ENCODE measurements at places on chromosomes 1 and 21.

DNA sequence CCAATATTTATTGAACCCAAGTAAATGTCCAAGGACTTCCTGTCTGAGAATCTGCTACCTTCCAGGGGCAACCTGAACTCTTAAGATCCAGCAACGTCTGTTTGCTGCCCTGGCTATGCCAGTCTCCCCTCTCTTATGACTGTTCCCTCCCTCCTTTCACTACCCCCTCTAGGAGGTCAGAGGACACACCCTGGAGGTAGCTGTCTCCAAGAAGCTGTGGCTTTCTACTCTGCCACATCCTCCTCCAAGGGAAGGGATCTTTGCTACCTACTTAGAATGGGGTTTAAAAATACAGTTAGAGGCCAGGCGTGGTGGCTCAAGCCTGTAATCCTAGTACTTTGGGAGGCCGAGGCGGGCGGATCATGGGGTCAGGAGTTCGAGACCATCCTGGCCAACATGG, 3.6 kb upstream of the SMPDL3B start:
- no peak for DNase-seq
- no peaks in the 10 kb centered on the region for H3K4me1 ChIP-seq
- no peak overlapping the region for H3K27ac ChIP-seq
- no peaks in the 10 kb centered on the region for H3K36me3 ChIP-seq

DNA sequence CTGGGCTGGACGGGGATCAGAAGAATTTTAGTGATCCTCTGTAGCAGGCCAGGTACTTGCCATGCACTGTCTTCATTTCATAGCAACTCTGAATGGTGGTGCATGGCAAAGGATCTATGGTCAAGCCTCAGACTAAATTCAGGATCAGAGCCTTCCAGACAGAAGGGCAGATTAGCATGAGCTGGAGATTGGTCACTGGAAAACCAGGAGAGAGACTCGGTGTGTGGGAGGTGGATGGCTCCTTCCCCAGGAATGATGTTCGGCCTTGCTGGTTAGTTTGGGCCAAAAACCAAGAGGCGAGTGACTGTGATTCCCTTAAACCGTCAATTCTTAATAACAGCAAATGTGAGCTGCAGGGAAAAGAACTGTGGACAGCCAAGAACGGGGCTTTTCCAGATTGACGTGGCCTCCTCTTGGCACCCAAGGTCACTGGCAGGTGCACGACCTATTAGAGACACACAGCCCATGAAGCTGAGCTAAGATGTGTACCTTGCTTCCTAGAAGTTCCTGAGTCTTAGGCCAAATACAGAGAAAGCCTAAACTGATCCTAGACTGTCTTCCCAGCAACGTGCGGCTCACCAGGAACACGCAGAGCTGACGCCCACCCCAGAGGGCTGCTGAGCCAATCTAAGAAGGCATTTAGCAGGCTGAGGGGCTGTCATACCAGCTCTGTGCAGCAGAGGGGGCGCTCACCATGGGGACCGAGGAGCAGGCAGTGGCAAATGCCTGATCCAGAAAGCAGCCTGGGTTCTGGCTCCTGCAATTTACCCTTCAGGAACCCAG, 18.5 kb downstream of the ALDH4A1 start:
- no peak overlapping the region for H3K4me3 ChIP-seq
- no peaks in the 10 kb centered on the region for H3K4me1 ChIP-seq
- H3K27ac ChIP-seq = no peak overlapping the region
- no peaks in the 10 kb centered on the region for H3K27me3 ChIP-seq
- H3K36me3 ChIP-seq = peaks cover 8% of the 10 kb centered on the region

DNA sequence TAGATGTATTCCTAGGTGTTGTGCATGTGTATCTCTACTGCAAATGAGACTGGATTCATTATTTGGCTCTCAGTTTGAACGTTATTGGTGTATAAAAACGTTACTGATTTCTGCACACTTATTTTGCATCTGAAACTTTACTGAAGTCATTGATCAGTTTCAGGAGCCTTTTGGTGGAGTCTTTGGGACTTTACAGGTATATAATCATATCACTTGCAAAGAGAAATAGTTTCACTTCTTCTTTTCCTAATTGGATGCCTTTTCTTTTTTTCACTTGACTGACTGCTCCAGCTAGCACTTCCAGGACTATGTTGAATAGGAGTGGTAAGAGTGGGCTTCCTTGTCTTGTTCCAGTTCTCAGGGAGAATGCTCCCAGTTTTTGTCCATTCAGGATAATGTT, 252.2 kb downstream of the SMYD3 start:
- no peaks in the 10 kb centered on the region for H3K4me1 ChIP-seq
- H3K4me3 ChIP-seq = no peak overlapping the region
- H3K27ac ChIP-seq = no peak overlapping the region
- no peaks in the 10 kb centered on the region for H3K36me3 ChIP-seq
- DNase-seq = no peak

- H3K27ac ChIP-seq = no peak overlapping the region
- H3K36me3 ChIP-seq = no peaks in the 10 kb centered on the region
- no peak overlapping the region for H3K4me3 ChIP-seq
- no peak for DNase-seq
- no peaks in the 10 kb centered on the region for H3K27me3 ChIP-seq
These were observed 114.1 kb downstream of the SIM2 start for GRCh38 chr21:36813052-36813451.

DNA sequence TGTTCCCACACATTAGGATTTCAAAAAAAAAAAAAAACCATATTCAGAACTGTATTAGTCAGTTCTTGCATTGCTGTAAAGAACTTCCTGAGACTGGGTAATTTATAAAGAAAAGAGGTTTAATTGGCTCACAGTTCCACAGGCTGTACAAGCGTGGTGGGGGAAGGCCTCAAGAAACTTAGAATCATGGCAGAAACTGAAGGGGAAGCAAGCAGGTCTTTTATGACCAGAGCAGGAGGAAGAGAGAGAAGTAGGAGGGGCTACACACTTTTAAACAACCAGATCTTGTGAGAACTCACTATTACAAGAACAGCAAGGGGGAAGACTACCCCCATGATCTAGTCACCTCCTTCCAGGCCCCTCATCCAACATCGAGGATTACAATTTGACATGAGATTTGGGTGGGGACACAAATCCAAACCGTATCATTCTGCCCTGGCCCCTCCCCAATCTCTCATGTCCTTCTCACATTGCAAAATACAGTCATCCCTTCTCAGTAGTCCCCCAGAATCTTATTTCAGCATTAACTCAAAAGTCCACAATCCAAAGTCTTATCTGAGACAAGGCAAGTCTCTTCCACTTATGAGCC, 51.8 kb downstream of the POU2F1 start:
- DNase-seq = no peak
- H3K27ac ChIP-seq = no peak overlapping the region

DNA sequence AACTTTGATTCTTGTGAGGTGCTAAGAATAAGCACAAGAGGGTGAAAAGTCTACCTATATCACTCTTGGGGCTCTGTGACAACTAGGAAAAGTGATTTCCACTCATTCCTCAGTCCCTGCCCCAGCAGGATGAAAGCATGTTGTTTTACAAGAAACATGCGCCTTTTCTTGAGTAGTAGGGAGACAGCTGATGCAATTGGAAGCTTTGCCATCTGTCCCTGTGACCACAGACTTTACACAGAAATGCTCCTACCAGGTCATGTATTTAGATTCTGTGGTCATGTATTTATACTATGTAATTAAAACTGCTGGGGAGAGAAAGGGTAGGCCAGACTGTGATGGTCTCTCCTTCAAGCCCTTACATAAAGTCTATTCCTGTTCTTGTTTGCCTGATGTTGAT, 445.5 kb downstream of the PTPRC start:
- H3K36me3 ChIP-seq = no peaks in the 10 kb centered on the region
- DNase-seq = no peak
- H3K27ac ChIP-seq = no peak overlapping the region
- no peaks in the 10 kb centered on the region for H3K27me3 ChIP-seq
- peaks cover 6% of the 10 kb centered on the region for H3K4me1 ChIP-seq

GRCh38 chr1:4652631-4653327, 1.6 kb upstream of the AJAP1 start:
- no peak overlapping the region for H3K4me3 ChIP-seq
- H3K36me3 ChIP-seq = no peaks in the 10 kb centered on the region
- H3K27me3 ChIP-seq = peaks cover 3% of the 10 kb centered on the region
- no peak overlapping the region for H3K27ac ChIP-seq
- H3K4me1 ChIP-seq = peaks cover 9% of the 10 kb centered on the region

GRCh38 chr1:3352952-3353331, 101.5 kb upstream of the ARHGEF16 start:
- H3K36me3 ChIP-seq = no peaks in the 10 kb centered on the region
- DNase-seq = no peak
- no peaks in the 10 kb centered on the region for H3K4me1 ChIP-seq
- no peaks in the 10 kb centered on the region for H3K27me3 ChIP-seq
- no peak overlapping the region for H3K4me3 ChIP-seq

DNA sequence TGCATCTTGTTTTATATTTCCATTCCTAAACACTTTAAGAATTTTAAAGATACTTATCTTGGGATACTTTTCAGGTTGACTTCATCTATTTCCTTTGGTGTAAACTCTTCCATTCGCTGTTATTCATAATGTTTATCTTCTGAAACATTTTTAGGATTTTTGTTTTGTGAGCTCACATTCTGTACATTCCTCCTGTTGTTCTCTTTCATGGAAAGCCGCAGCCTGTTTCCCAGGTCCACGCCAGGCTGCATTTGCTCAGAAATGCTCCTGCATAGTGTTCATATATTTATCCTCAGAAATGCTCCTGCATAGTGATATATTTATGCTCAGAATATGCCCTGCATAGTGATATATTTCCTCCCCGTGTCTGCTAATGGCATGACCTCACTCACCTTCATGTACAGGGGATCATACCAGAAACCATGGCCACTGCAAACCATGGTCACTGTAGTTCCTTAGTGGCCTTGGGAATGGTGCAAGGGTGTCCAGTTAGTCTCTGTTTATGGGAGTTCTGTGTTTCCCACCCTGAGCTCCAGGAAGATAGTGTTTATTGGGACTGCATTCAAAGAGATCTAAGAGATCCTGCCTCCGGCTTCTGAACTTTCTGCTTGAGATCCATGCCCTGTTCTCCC, 153.9 kb upstream of the GREM2 start:
- H3K36me3 ChIP-seq = no peaks in the 10 kb centered on the region
- no peak overlapping the region for H3K27ac ChIP-seq
- no peaks in the 10 kb centered on the region for H3K4me1 ChIP-seq
- H3K27me3 ChIP-seq = no peaks in the 10 kb centered on the region

DNA sequence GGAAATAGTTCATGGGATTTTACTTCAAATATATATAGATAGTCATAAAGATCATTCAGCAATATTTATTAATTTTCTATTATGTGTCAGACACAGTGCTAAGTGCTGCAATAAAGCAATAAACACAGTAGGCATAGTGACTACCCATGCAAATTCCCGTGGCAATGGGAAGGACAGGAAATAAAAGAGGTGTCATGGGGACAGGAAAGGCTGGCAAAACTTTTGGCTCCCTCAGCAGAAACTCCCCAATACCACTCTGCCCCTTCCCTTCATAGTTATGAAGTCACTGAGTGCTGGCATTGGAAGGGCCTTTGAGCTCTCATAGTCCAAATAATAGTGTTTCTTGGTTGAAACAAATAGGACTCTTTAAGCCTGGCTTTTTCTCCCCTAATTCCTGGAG, 104.4 kb upstream of the DPT start:
- no peak overlapping the region for H3K27ac ChIP-seq
- no peaks in the 10 kb centered on the region for H3K36me3 ChIP-seq
- no peaks in the 10 kb centered on the region for H3K27me3 ChIP-seq
- DNase-seq = no peak

DNA sequence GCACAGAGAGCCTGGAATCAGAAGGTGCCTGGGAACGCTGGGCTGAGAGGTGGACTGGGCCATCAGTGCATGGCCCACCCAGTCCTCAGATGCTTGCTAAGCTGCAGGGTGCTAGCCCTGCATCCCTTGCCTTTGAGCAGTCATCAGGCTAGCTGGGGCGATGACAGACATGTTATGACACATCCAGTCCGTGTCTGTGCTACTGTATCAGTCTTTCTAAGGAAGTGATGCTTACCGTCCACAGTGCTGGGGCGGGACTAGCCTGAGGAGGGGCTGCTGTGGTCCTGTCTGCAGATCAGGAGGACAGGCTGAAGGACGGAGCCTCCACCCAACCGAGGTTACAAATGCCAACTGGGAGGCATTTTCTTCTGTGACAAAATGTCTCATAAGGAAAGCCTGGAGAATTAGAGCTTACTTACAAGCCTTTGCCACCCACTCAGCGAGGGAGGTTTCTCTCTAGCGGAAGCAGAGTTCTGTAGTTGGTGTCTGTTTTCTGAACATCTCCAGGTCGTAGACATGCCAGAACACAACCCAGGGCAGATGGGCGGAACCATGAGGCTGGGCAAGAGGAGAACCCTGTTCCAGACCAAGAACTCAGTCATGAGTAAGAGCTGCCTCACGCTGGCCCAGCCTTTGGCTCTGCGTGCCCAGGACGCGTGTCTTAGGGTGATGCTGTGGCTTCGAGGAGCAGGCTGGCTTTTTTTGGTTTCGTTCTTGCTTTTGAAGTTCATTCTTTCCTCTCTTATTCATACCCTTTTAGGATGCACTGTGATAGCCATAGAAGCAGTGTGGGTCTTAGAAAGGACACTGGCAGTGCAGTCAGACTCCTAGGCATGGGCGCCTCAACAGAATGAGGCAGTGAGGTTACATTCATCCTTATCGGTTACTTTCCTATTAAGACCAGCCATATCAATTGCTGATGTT, 14.3 kb downstream of the SLFNL1 start:
- H3K36me3 ChIP-seq = peaks cover 72% of the 10 kb centered on the region
- DNase-seq = no peak

GRCh38 chr1:239262538-239262937, 123.8 kb upstream of the CHRM3 start:
- no peaks in the 10 kb centered on the region for H3K27me3 ChIP-seq
- H3K4me3 ChIP-seq = no peak overlapping the region
- DNase-seq = no peak
- no peaks in the 10 kb centered on the region for H3K4me1 ChIP-seq
- no peaks in the 10 kb centered on the region for H3K36me3 ChIP-seq

DNA sequence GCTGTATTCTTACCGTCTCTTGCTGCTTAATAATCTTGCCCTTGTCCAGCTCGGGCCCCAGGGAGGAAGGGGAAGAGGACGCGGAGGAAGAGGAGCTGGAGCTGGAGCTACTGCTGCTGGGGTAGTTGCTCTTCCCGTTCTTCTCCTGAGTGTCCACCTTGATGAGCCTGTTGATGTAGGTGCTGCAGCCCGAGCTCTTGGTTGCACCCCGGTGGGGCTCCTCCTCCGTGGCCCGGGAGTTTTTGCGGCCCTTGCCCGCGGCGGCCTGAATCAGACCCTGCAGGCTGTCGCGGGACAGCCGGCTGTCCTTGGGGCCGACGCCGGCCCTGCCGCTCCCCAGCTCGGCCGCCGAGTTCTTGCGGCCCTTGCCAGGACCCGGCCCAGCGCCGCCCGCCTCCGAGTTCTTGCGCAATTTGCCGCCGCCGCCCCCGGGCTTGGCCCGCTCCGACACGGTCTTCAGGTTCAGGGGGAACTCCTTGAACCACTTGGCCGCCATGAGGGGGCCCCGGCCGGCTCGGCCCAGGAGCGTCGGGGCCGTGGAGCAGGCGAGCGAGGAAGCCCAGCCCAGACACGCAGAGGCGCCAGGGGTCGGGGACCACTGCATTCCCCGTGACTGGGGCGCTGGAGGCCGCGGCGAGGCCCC, 475 bp upstream of the TDRD10 start:
- no peak overlapping the region for H3K4me3 ChIP-seq
- no peaks in the 10 kb centered on the region for H3K36me3 ChIP-seq
- H3K27ac ChIP-seq = no peak overlapping the region

- no peak overlapping the region for H3K4me3 ChIP-seq
- H3K4me1 ChIP-seq = no peaks in the 10 kb centered on the region
- peaks cover 6% of the 10 kb centered on the region for H3K27me3 ChIP-seq
- H3K27ac ChIP-seq = no peak overlapping the region
These were observed 71.7 kb upstream of the ZBTB18 start for GRCh38 chr1:243979396-243979795.

- peaks cover 1% of the 10 kb centered on the region for H3K36me3 ChIP-seq
- peaks cover 15% of the 10 kb centered on the region for H3K27me3 ChIP-seq
- no peak overlapping the region for H3K27ac ChIP-seq
- no peak overlapping the region for H3K4me3 ChIP-seq
These were observed 15.8 kb upstream of the SLC25A44 start for GRCh38 chr1:156177919-156178654.

Measured in T-cell (primary cell).